Putamen (tissue), 1 donor: ENCODE measurements at places on chromosomes 11 and 22.

DNA sequence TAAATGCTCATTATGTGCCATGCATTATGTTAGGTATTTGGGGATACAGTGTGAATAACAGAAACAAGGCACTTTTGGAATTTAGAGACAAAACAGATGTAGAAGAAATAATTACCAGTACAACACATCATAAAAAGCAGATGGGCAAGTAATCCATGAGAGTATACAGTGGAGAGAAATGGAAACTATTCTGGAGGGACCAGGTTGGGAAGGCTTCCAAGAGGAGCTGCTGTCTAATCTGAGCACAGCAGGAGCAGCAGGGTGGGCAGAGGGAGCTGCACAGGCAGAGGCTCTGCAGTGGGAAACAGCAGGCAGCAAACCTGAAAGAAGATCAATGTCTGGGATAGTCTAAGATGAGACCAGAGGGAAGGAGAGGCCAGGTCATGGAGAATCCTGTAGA lies 268.7 kb upstream of the CCDC90B start:
- DNase-seq, result no peak

GRCh38 chr22:22058633-22059290 lies 76.2 kb upstream of the TOP3B start:
- no peak for DNase-seq

DNA sequence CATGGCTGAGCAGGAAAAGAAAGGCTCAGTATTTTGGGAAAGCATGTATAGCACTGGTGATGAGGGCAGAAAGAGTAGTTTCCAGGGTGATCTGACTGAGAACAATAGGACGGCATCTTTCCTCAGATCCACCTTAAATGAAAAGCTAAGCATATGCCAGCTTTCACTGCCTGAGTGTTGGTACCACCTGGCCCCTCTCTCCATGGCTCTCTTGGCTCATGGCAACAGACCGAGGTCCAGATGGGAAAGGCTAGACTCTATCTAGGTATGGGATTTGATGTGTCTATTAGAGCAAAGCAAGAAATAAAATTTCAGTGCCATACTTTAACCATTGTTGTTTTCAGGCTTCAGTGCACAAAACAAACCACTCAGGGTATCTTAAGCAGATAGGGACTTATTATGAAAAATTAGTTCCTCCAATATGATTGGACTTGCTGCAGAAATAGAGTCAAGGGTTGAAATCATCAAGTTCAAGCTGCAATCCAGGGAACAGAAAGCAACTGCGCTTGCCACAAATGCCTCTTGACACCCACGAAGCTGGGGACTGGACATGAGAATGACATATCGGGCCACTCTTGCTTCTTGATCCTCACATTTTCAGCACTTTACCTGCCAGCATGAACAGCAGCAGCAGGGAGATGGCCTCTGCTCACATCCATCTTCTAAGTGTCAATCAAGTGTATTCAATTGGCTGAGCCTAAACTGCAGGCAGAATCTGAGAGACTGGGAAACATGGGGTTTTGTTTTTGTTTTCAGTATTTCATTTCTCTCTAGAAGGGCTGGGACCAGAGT lies 64.0 kb upstream of the SNX19 start:
- no peak for DNase-seq

GRCh38 chr11:47524291-47524874 lies 28.5 kb downstream of the CELF1 start:
- DNase-seq, result peak; percentile 71

GRCh38 chr22:21707677-21708076 lies 27.9 kb downstream of the YPEL1 start:
- DNase-seq, result no peak

- DNase-seq, result peak; percentile 41
These were observed 240.6 kb downstream of the ETS1 start for GRCh38 chr11:128346804-128347203.

GRCh38 chr11:119533462-119533861 lies 110.5 kb upstream of the THY1 start:
- no peak for DNase-seq

DNA sequence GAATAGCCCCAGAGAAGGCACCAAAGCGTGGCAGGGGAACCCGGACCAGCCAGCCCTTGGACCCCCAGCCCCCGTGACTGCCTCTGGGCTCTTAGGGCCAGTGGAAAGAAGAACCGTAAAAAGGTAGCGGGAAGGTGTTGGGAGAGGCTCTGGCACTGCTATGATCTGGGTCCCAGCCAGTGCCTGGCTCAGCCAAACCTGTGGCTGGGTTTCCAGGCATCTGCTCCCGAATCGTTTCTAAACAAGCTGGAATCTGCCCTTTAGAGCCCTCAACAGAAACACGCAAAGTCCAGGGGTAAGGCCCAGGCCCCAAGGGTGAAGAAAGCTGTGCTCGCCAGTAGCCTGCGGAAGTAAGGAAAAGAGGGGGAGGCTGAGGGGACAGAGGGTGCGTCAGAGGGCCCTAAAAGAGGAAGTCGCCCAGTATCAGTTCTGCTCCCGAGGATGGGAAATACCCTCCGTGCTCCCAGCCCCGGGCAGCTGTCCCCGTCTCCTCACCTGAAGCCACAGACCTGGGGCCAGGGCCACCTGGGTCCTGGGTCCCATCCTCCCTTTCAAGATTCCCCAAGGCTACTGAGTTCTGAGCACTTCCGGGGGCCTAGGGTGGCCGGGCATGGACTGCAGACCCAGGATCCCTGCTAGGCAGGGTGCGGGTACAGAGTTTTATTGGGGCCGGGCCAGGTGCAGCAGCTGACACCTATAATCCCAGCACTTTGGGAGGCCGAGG lies 24.7 kb downstream of the IL10RA start:
- peak; percentile 39 for DNase-seq

GRCh38 chr22:44928711-44929358 lies 81.0 kb downstream of the PHF21B start:
- no peak for DNase-seq

- DNase-seq, result peak; percentile 28
These were observed 34.1 kb upstream of the ZBTB16 start for GRCh38 chr11:114025329-114025907.

- DNase-seq, result no peak
These were observed 42.6 kb upstream of the SMCO4 start for GRCh38 chr11:93585758-93586157.
